ENCODE measurements at places on chromosomes 2 and 18. TPM values are rescaled to one million over a fixed set of nuclear protein-coding genes. Genes with fewer than 3 reads are reported as not detected.

DNA sequence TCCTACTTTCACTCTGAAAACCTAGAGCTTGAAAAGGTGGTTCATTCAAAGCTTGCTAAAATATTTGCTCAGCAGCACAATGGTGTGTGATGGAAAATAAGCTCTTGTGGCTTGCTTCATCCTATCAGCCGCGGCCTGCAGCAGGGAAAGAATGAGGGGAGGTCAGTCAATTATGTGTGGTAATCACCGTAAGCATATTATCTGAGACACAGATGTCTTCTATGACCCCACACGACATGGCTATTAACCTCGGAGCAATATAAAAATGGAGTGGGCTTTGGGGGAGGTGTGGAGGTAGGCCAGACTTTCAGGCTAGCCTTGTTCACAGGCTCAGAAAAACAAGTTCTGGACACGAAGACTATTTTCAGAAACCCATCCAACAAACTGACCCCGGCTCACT lies 98.4 kb upstream of the SIX3 start:
- no peak for DNase-seq

DNA sequence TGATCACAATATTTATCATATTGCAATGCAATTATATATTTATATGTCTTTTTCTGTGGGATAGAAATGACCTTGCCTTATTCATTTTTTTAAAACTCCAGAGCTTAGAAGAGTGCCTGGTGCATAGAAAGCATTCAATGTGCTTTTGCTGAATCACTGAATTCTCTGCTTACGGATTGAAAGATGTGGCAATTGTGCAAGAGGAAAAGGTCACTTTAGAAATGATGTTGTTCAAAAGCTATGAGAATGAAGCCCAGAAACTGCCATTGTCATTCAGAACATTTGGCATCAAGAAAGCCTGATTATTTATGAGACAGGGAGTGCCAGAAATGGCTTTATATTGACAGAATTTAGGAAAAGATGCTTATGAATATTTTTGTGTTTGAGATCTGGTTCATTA lies 678.6 kb upstream of the CDH2 start:
- no peak for DNase-seq

DNA sequence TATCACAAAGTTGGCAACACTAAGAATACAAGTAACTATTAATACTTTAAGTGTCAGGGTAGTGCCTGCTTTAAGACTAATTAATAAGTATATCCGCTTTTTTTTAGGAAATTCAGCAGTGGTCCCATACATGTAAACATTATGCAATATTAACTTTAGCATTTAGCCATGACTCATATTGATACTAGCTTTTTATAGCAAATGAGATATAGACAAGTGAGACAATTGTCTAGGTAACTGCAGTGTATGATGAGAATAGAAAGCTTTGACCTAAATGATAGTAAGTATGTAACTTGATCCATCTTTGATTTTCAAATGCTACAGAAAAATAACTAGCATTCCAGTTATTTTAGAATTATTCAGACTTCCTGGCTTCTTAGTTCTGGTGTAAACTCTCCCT lies 27.4 kb upstream of the VRK2 start:
- DNase-seq: no peak

- DNase-seq: no peak
Measured at GRCh38 chr2:85175369-85176299, 42.4 kb downstream of the TCF7L1 start.

DNA sequence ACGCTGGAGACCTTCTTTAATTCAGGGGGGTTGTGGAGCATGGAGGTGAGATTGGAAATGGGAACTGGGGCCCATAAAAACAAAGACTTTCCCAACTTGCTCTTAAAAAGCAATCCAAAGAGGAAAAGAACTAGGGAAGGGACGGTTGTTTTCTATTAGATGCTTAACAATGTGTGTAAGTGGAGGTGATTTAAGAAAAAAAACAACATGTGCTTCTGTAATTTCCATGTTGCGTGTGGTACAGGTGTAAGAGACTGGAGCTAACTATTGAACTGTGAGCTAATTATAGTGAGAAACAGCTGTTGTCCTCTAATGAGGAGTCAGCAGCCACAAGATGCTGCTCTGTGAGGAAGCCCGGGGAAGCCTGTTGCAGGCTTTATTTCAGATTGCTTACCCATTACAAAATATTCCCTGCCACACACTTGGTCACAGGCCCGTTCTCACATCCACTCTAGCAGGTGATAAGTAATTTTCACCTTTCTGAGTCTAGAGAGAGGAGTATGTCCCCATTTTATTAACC lies 280.6 kb upstream of the PARD3B start:
- no peak for DNase-seq

GRCh38 chr2:82852787-82853186 lies 1606.3 kb downstream of the SUCLG1 start:
- no peak for DNase-seq

DNA sequence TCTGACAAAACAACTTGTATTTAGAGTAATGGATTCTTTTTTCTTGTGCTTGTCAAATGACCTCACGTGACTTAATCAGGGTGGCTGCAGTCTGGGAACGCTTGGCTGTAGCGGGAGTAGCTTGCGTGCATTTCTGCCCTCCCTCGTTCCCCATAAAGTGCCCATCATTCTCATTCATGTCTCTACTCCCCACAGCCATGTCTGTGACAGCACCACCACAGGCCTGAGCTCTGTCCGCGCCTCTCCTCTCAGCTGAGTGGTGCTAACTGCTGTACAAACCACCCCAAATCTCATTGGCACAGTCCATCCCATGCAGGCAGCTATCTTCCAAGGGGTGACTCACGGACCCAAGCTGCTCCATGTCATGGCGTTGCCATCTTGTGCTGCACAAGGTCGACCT lies 161.7 kb downstream of the TSN start:
- no peak for DNase-seq

- DNase-seq: no peak
Measured at GRCh38 chr18:9259173-9259572, 75.4 kb upstream of the TWSG1 start.

DNA sequence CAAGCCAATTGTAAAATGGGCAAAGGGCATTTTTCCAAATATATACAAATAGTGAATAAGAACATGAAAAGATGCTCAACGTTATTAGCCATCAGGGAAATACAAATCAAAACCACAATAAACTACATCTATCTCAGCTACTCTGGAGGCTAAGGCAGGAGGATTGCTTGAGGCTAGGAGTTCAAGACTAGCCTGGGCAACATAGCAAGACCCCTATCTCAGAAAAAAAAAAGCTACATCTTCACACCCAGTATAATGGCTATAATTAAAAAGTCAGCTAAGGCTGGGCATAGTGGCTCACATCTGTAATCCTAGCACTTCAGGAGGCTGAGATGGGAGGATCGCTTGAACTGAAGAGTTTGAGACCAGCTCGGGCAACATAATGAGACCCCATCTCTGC lies 12.6 kb upstream of the NCL start:
- no peak for DNase-seq

- no peak for DNase-seq
Measured at GRCh38 chr18:3449512-3450011, 410 bp upstream of the TGIF1 start.

DNA sequence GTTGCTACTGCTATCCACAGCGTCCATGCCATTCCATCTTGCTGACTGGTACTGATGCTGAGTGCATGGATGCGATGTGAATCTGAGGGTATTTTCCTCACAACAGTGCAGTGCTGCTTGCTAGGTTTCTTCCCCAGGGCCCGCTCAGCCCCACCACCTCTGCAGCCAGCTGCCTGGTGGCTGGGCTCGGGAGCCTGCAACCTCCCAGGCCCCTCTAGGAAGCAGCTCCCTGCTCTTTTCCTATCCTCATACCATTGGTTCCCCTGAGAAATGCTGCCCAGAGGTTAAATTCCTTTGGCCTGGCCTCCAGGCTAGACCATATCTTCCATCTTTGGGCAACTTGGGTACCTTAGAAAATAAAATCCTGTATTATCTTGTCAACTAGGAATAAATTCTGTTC lies 413.6 kb downstream of the TGIF1 start:
- no peak for DNase-seq

GRCh38 chr2:232367591-232368233 lies 10.8 kb upstream of the ALPP start:
- DNase-seq: no peak

DNA sequence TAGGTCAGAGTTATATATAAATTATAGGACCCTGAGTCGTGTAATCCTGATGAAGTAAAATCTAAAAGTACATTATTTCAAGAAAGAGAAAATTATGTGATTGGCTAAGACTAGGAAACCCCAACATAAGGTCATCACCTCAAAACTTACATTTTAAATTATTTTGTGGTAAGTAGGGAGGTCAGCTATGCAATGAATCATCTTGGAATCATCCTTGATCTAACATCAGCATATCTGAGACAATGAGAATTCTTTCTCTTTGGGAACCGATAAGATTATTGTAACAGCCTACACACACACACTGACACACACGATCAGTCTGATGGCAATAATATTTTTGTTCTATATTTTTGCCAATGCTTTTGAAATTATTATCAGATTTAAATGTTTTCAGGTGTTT lies 904.8 kb upstream of the CHAC2 start:
- DNase-seq: no peak

- DNase-seq: no peak
Measured at GRCh38 chr2:149004836-149005235, 33.7 kb upstream of the LYPD6B start.

DNA sequence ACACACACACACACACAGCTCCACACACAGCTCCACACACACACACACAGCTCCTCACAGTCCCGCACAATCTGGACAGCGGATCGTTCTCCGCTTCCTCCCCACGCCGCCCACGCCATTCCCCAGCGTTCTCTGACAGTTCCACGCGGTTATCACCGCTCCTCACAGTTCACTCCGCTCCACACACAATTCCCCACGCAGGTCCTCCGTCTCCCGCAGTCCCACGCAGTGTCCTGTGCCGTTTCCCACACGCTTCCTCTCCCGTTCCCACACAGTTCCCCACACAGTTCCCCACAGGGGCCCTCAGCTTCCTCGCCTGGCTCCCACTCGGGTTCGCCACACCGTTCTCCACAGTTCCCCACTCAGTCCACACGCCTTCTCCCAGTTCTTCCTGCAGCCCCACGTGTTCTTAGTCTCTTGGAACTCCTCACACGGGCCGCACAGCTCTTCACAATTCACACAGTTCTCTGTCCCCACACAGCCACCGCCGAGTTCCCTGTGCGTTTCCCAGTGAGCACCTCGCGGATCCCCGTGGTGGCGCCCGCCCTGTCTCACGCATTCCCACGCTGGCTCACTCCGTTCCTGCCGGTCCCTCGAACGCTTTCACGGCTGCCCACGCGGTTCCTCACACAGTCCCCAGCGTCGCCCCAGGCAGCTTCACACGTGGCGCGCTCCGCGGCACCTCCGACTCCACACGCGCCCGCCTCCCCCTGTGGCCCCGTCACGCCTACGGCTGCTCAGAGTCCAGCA lies 38.4 kb downstream of the KIF1A start:
- no peak for DNase-seq

DNA sequence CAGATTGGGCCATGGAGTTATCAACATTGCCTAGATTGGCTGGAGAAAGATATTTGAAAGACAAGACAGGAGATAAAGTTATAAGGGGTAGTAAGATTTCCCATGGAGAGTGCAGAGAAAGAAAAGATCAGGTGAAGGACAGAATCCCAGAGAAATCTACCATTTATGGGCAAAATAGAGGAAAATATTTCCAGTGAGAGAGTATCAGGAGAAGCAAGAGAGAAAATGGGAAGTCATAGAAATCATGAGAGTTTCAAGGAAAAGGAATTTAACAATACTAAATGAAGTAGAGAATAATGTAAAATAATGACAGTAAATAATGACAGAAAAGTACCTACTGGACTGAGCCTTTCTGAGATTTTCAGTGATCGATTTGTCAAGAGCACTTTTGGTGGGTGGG lies 447.6 kb upstream of the CHST9 start:
- no peak for DNase-seq

- DNase-seq: no peak
Measured at GRCh38 chr18:38494065-38494464, 928.5 kb upstream of the CELF4 start.

DNA sequence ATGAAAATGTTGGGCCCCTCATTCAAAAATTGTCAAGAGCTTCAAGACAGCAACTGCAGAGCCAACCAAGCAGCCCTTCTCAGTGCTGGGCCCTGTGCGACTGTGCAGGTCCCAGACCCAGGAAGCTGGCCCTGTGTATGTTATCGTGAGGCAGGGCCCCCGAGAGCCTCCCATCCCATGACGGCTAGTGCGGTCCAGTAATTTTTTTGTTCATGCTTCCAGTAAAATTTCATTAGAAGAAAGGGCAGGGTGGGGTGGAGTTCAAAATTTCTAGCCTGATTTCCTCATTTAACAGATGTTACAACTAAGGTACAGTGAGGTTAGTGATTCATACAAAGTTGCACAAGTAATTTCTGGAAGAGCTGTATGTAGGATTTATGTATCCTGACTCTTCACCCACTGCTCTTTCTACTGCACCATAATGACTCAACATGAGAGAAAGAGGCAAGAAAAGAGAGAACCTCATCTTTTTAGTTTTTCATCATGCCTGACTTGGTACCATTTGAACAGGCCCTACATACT lies 105.5 kb downstream of the ZEB2 start:
- no peak for DNase-seq

DNA sequence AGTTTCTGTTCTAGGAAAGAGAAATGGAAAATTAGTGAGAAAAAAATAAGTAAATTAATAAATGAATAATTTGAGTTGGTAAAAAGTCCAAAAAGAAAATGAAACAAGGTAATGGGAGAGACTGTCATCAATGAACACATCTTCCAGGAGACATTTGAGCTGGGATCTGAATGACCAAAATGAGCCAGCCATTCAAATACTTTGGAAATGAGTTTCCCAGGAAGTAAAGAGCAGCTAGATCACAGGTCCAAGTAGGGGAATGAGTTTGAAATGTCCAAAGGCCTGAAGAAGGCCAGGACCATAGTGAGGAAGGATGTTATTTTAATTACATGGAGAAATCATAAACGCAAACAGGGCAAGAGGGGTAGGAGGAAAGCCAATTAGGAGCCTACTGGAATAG lies 6.6 kb upstream of the DNAH7 start:
- DNase-seq: no peak

GRCh38 chr2:119689218-119689617 lies 10.2 kb downstream of the TMEM177 start:
- no peak for DNase-seq

Gene CIB4
- not detected for polyA plus RNA-seq

Gene SETBP1
- 12.6 TPM for polyA plus RNA-seq

Gene ZSWIM2
- polyA plus RNA-seq: not detected

Gene RASGRP3
- polyA plus RNA-seq: 2.3 TPM

Gene KCNE4
- 37.0 TPM for polyA plus RNA-seq

Gene C2orf69
- 7.3 TPM for polyA plus RNA-seq

Gene CYTIP
- polyA plus RNA-seq: 3.5 TPM

Gene CHPF
- 48.6 TPM for polyA plus RNA-seq

Gene PAIP2B
- 4.2 TPM for polyA plus RNA-seq

Gene CHRNA1
- not detected for polyA plus RNA-seq

Gene COLEC12
- polyA plus RNA-seq: 31.9 TPM

Measured in urinary bladder (tissue), 4 donors.